ENCODE measurements at places on chromosomes 2 and 18.

- no peak for DNase-seq
Measured at GRCh38 chr2:59458800-59459199, 1094.7 kb downstream of the BCL11A start.

GRCh38 chr18:52175406-52175805, 164.6 kb upstream of the DCC start:
- DNase-seq = no peak

GRCh38 chr2:150528861-150529801, 41.7 kb upstream of the RND3 start:
- no peak for DNase-seq

- DNase-seq = no peak
Measured at GRCh38 chr2:50851886-50852285, 180.0 kb downstream of the NRXN1 start.

DNA sequence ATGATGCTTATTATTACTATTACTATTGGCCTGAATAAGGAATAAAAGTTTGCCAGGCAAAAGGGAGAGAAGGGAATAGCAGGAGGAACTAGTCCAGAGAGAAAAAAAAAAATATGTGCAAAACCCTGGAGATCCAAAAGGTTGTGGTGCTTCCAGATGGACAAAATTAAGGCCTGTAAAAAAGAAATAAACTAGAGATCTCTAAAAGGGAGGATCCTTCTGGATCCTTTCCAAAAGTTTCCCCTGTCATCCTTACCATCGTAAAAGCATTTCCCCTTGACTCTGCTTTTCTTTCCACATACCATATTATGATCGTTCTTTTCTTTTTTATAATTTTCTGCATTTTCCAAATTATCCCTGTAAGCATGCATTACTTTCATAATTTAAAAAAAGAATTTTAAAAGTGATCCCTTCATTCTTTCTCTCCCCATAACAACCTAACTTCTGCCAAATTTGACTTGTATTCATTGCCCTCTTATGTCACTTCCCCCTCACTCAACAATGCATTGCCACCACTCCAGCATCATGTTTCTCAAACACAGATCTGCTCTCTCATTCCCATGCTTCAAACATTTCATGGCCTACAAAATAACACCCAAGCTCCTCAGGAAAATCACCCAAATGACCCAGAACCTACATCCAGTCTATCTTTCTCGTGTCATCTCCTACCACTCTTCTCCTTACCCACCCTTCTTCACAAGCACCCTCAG, 40.3 kb downstream of the RBMS1 start:
- DNase-seq = no peak

DNA sequence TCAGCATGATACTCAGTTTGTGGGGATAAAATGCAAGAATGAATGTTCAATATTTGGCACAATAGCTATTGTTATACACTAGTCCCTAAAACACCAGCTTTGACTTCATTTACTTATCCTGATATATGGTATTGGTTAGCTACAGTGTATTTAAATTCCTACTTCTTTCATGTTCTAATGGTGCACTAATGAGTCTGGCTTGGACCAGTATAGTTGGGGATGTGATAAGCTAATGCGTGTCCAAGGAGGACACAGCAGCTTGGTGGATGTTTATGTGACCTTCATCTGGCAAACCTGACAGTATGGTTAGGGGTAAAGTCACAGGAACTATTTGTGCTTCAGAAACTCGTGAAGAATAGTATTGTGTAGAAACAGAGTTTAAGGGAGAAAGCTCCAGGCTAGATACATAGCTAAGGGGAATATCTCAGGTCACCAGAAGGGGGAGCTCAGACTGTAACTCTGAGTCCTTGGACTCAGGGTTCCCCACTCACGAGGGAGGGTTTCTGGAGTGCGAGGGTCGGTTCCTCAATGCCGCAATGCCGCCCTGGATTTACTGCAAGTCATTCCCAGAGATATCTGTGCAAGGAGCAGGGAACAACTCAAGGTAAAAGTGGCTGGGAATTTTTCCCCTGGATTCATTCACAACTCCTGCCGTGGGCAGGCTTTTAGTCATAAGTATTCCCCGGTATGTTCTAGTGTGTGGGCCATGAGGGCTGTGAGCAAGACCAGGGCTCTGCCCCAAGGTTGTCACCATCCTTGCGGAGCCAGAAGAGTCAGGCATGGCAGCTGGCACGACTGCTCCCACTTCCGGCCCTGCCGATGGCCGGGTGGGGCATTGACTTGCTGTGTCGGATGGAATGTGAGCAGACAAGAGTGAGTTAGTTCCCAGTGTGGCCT, 14.5 kb downstream of the IL1R2 start:
- peak; percentile 70 for DNase-seq

DNA sequence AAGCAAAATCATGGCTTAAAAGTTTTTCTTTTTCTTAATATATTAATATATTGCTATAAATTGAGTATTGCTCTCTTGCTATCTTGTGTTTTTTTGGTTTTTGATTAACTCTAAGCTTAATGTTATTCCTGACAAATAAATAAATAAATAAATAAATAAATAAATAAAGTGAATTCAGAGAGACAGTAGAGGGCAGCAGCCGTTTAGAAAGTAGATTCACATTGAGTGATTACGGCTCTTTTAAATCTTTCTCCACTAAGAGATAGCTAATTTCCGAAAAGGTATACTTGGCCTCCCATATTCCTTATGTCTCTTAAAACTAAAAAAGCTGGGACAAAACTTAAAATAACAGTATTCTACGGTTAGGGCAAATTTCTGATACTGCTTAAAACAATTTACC, 34.3 kb downstream of the MSH2 start:
- peak; percentile 32 for DNase-seq

GRCh38 chr2:151771599-151772358, 37.5 kb upstream of the NEB start:
- DNase-seq = no peak

- DNase-seq = no peak
Measured at GRCh38 chr18:44826418-44827259, 146.0 kb downstream of the SETBP1 start.

- DNase-seq = no peak
Measured at GRCh38 chr2:217870528-217871011, 132.2 kb downstream of the TNS1 start.

- DNase-seq = no peak
Measured at GRCh38 chr2:124973396-124973795, 948.3 kb downstream of the CNTNAP5 start.

GRCh38 chr2:1854729-1855547, 110.6 kb upstream of the PXDN start:
- peak; percentile 2 for DNase-seq

Data from erythroblast (primary cell).